Bronchus fibroblast of lung (primary cell): ENCODE measurements at places on chromosomes 16 and 17. TPM values are rescaled to one million over a fixed set of nuclear protein-coding genes. Genes with fewer than 3 reads are reported as not detected.

CMTM4 gene
- total RNA-seq: 5.6 and 7.2 TPM in 2 replicates

FBXO39 gene
- total RNA-seq: under 0.01 and 0.34 TPM in 2 replicates

CPHXL2 gene
- not detected in 2 replicates for total RNA-seq

GAS2L2 gene
- not detected in 2 replicates for total RNA-seq

KCTD19 gene
- total RNA-seq: not detected in 2 replicates

NPIPB4 gene
- 3.3 and 3.7 TPM in 2 replicates for total RNA-seq

STUB1 gene
- 213 and 221 TPM in 2 replicates for total RNA-seq

SOST gene
- not detected in 2 replicates for total RNA-seq

OR1A1 gene
- not detected in 2 replicates for total RNA-seq

CACNA1G gene
- under 0.01 TPM in 2 replicates for total RNA-seq

KRT40 gene
- total RNA-seq: not detected in 2 replicates
